GM12891 (cell line): ENCODE measurements at places on chromosomes 6 and 20.

- no peak for DNase-seq
These were observed 77.5 kb downstream of the C6orf118 start for GRCh38 chr6:165231581-165232561.

DNA sequence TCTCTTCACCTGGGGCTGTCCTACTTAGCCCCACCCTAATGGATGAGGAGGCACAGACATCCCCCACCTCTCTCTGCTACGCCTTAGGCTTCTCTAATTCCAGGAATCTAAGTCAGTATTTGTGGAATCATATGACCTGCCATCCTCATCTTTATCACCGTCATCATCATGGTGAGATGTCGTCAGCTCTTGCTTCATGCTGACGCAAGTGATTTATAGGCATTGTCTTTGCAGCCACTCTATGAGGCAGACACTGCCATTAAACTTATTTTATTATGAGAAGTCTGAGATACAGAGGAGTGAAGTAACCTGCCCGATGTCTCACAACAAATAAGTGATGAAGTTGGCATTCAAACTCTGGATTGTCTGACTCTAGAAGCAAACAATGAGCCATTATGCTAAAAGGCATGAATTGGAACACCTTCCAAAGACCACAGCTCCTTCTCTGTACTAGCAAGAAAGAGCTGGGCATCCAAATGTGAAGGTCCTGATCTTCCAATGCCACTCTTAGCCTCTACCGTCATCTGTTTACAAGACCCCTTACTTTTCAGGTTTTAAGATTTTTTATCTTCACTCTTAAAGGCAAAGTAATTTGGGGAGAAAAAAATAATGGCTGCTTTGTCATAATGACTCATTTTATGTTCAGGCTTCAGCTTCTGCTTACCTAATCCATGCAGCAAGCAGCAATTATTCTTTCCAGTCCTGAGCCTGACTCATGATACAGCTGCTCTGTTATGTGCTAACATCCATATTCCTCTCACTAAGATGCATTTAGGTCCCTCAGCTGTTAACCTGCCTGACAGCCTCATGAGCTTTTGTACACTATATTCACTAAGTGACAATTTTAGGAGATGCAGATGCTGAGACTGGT, 113.7 kb upstream of the BCLAF1 start:
- DNase-seq: no peak

DNA sequence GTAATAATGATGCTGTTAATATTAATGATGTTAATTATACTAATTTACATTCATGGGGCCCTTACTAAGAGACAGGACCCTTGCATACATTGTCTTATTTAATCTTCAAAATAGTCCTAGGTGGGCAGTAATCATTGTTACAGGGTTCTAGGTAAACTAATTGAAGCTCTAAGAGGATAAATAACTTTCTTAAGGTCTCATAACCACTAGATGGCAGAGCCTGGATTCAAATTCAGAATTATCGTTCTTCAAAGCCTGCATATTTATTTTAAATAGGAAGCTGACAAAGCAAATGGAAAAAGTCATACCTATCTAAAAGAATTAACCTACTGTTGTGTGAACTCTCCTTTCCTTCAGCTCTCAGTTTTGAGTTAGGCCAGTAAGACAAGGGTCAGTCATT, 23.5 kb downstream of the PTCHD4 start:
- DNase-seq: no peak

DNA sequence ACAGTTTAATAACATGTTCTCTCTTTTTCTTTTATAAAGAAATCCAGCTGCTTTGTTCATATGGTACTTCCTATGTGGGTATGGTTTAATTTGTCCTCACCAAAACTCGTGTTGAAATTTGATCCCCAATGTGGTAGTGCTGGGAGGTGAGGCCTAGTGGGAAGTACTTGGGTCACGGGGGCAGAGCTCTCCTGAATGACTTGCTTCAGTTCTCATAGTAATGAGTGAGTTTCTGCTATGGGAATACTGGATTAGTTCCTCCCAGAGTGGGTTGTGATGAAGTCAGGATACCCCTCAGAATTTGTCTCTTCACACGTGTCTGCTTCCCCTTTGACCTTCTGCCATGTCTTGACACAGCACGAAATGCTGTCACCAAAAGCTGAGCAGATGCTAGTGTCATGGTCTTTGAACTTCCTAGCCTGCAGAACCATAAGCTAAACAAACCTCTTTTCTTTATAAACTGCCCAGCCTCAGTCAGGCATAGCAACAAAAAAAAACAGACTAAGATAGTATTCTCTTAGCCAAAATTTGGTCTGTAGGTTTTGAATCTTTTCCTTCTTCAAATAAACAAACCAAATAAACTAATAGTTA, 87.8 kb upstream of the HS3ST5 start:
- no peak for DNase-seq

GRCh38 chr20:56345911-56346310, 12.9 kb upstream of the FAM210B start:
- no peak for DNase-seq

DNA sequence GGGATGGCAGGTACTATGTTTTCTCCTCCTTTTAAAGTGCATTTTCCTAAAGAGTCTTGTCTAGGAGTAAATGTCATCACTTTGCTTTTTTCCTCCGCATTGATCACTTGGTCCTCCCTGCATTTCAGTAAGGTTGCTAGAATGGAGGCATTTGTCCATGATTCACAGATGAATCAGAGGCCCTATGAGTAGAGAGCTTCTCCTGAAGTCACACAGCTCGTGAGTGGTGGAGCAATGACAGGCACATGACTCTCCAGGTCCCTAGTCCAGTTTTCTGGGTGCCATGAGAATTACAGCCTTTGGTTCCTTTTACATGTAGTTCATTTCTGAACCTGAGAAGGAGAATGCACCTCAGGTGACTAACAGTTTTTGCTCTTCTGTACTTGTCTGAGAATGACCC, 50.5 kb downstream of the HLA-A start:
- DNase-seq: no peak

DNA sequence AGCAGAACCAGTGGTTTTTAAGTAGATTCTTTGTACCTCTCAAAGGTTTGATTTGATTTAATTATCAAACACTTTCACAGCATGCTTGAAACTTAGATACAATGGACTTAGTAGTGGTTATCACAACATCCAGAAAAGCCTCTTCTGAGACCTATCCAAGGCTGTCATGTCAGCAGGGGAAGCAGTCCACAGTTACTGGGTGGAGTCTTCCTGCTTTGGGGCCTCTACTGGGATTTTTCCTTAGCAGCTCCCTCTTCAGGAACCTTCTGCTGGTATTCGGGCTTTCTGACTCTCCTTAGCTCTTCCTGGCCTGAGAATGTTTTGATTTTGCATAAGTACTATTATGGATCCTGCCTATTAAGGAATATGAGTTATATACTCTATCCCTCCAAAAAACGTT, 36.0 kb downstream of the ARFGEF2 start:
- no peak for DNase-seq

DNA sequence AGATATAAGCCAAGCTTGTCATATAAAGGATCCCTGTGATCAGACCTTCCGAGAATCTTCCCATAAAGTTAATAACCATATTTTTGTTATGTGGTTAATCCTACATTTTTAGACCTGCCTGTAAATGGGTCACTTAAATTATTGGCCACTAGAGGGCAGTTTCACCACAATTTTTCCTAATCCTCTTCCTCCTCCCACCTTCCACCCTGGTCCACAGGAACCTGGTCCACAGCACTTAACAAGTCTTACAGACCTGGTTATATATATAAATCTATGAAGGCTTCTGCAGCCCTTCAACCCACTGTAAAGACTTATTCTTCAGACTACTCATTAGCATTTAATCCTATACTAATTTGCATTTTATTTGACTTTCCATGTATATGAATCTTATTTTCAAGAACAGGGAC, 28.3 kb downstream of the MRS2 start:
- DNase-seq: no peak

DNA sequence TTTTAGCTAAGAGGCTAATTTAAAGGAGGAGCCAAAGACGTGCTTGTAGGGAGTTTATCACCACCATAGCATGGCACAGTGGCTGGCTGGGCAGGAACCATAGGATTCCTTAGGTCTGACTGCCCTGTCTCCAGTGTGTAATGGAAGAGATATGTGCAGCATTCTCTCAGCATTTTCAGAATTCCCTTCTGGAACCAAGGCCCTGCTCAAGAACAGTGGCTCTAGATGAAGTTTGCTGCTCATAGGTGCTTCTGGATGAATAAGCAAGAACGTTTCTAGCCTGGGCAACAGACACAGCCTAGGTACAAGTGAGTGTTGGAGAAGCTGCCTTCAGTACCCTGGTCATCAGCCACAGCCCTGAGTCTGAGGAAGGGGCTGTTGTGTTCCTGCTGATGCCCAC, 69.1 kb downstream of the LCA5 start:
- DNase-seq: no peak

- no peak for DNase-seq
These were observed 773.3 kb upstream of the DEFB115 start for GRCh38 chr20:30484009-30484748.

DNA sequence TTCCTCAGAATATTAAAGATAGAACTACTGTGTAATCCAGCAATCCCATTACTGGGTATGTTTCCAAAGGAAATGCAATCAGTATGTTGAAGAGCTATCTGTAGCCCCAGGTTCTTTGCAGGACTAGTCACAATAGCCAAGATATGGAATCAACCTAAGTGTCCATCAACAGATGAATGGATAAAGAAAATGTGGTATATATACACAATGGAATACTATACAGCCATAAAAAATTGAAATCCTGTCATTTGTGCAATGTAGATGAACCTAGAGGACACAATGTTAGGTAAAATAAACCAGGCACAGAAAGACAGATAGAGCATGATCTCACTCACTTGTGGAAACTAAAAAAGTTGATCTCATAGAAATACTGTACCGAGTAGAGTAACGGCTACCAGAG, 306.0 kb upstream of the MARCKS start:
- no peak for DNase-seq

DNA sequence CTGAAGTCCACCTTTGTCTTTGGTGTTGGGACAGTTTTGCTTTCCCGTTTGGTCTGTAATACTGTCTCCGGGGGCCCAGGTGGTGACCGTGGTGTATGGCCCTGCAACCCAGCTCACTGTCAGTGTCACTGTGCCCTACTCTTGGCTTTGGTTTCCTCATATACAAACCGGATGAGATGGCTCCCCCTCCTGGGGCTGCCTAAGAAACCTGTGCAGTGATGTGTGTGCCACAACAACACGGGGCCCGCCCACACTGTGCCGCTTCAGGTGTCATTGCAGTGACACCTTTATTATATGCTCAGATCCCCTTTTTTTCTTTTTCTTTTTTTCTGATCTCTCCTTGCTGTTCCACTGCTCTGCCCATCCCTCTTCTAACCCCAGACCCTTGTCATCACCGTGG, 73.9 kb downstream of the RAMACL start:
- peak; percentile 63 for DNase-seq

DNA sequence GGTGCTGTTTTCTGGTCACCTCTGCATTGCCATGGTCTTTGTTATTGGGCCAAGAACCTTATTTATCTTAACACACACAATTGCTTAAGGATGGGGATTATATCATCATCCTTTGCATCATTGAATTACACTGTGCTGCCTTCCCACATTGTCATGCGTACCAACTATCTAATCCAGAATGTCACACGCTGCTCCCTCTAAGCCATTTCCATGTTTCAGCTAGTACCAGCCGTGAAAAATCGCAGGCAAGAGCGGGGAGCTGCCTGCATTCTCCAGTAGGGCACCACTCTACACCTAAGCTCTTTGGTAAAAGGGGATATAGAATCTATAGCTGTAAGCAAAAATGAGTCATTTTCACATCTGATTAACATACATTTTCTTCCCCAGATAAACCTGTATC, 277.0 kb downstream of the PRL start:
- DNase-seq: no peak

GRCh38 chr6:136647363-136647852, 97.2 kb upstream of the MAP7 start:
- no peak for DNase-seq

DNA sequence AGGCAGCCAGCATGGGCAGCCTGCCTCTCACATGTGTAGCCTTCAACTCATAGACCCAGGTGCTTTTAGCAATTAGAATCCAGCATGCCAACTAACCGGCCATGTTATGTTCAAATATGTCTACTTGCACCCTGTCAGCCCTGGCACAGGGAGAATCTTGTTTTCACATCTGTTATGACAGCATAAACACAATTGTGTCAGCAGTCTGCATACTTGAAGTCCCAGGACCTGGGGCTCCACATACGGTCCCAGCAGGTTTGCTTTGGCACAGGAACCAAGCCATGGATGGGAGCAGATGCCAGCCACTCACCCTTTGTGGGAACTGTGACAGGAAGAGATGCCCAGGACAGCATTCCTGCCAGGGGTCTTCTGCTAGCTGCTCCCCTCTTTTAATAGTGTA, 67.2 kb upstream of the SYNDIG1 start:
- DNase-seq: no peak

DNA sequence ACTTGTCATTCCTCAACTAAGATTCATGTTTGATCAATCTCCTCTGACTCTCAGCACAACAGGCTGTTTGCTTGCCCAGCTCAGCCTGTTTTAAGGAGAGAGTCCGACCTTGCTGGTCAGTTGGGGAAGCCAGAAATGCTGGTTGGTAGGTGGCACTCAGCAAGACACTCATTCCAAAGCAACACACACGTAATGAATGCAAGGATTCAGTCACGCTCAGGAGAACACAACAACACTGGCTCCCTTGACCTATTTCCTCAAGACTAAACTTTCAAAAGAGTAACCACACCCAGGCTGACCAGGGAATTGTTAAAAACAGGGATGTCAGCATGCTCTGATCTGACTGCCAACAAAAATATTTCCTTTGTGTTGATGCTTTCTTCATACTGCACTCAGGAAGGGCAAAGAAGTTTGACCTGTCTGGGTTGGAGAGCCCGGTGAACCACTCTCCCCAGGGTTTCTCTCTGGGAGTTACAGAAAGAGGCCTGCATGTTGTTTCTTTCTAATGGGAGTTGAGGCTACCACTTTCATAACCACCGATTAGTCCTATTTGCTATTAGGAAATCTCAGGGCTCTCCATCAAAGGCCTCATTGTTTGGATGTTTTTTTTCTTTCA, 25.6 kb upstream of the PREP start:
- no peak for DNase-seq

DNA sequence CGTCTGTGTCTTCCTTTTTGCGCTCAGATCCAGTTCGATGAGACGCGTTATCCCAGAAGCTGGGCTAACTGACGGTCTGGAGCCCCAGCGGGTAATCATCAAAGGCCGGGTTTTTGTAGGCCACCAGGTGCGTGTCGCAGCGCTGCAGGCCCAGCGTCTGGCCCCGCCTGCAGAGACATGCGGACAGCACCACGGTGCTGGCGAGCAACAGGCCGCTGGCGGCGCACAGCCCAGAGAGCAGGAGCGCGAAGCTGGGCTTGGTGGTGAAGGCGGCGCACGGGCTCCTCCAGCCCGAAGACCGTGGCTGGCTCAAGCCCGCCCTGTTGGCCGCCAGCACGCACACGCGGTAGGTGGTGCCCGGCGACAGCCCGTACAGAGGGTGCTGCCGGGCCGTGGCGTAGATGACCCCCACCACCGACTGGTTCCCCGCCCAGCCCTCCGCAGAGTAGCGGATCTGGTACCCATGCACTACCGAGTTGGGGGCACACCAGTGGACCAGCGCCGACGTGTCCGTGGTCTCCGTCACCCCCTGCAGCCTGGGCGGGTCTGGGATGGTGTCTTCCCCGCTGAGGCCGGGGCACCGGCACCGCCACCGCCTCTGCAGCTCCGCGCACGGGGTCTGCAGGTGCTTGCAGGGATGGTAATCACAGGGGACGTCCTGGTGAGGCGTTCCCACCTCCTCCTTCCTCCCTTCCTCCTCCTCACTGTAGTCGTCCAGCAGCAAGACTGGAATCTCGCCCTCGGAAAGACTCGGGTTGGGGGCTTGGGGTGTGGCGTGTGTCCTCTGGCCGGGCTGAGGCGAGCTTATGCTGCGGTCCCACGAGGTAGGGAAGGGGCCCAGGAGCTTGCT, 12.7 kb downstream of the LRRN4 start:
- no peak for DNase-seq
